ENCODE measurements at places on chromosomes 16 and 17.
A peak's percentile ranks its signal among the peaks of the same experiment; 100 is the strongest.

- no peak for DNase-seq
These were observed 221.6 kb downstream of the FTO start for GRCh38 chr16:53925526-53925925.

- DNase-seq, result no peak
These were observed 152.4 kb downstream of the ABCC12 start for GRCh38 chr16:48003206-48003907.

GRCh38 chr17:81193470-81194224, 27.6 kb upstream of the AATK start:
- no peak for DNase-seq

GRCh38 chr17:15341385-15341849, at the start of gene TEKT3:
Gene TEKT3, minus strand, starts transcription at chr17:15341597. Its CDS starts 10,012 bp downstream, at chr17:15331585.
- peak; percentile 92 for DNase-seq

DNA sequence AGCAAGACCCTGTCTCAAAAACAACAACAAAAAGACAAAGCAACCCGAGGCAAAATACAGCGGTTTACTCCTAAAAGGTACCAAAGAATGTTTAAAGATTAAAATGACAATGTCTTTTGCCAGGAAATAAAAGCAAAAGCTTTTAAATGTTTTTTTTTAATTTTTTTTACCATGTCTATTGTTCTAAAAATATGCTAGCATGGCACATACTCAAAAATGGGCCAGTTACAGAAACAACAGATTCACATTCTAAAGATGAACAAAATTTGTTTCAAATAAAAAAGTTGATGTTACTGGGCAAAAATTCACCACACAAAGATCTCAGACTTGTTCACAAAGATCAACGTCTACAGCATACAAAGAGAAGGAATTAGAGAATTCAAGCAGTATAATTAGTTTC, 41.1 kb downstream of the CACNG1 start:
- DNase-seq, result no peak

- no peak for DNase-seq
These were observed 32.5 kb downstream of the MRPS23 start for GRCh38 chr17:57817299-57817698.

DNA sequence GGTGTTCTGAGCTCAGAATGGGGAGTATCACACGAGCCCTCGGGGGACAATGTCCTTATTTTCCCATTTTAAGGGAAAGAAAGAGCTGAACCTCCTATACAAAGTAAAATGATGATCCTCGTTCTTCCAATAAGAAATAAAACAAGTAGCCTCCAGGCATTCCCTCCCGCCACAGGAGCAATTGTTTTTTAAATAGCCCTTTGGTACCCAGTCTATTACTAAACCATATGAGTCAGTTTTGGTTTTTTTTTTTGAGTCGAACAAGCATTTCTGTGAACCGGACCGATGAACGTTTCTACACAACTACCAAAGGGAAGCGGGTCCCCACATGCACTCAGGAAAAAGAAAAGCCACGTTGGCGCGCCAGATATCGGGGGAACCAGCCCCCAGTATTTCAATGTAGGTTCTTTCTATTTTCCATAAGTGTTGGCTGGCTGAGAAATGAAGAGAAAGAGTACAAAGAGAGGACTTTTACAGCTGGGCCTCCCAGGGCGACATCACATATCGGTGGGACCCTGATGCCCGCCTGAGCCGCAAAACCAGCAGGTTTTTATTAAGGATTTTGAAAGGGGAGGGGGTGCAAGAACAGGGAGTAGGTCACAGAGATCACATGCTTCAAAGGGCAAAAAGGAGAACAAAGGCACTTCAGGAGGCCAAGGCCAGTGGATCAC, 3.8 kb upstream of the DCXR start:
- no peak for DNase-seq

DNA sequence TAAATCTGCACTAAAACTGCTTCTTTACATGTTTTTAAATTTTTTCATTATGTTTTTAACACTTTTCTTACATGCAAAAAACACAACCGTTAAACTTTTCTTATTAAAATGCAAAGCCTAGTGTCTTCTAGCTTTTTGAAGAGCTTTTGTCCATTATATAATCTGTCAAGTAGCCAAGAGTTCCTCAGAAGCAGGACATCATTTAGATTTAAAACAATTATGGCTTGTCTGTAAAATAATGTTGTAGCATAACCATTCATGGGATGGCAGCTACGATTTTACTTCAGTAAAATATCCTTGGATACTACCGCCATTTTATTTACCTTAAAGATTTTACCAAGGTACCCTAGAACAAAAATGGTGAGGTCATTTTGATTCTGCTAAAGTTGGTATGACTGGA, 2.8 kb downstream of the OMG start:
- no peak for DNase-seq

GRCh38 chr16:29804455-29805231, 1.7 kb upstream of the MAZ start:
- no peak for DNase-seq

DNA sequence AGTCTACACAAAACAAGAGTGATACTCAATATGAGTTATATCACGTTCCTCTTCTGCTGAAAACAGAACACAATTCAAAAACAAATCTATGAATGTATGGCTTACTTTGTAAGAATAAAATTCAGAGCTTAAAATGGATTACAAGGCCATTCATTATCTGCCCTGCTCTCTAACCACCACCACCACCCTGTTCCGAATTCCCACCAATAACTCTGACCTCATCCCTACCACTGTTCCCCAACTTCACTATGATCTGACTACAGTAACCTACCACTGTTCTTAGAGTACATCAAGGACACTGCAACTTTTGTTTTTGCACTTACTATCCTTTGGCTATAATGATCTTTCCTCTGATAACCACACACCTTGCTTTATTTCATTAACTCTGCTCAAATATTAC, 21.3 kb downstream of the FBXL20 start:
- DNase-seq, result no peak

DNA sequence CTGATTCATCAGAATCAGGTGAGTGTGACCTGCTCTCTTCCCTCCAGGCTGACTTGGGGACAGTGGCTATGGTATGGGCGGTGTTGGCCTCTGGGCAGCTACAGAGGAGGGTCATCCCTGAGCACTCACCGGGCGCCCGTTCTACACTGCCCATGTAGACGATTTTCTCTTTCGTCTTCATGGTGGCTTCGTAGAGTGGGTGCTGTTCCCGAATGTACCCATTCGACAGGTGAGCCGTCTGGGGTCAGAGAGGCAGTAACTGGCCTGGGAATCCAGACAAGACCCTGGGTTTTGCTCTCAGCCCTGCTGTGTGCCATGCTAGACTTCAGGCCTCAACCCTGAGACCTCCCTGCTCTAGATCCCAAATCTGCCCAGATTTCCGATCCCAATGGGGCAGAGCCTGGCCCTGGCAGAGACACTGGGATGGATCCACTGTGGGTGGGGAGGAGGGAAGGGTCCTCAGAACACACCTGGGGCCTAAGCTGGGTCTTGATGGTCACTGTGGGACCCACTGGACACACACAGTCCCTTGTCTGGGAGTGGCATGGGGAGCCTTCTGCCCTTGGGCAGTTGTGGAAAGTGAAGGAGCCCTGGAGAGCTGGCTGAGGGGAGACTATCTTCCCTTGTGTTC, 13.2 kb downstream of the USP6 start:
- no peak for DNase-seq

GRCh38 chr16:57823836-57824235, 21.5 kb upstream of the KIFC3 start:
- peak; percentile 52 for DNase-seq

DNA sequence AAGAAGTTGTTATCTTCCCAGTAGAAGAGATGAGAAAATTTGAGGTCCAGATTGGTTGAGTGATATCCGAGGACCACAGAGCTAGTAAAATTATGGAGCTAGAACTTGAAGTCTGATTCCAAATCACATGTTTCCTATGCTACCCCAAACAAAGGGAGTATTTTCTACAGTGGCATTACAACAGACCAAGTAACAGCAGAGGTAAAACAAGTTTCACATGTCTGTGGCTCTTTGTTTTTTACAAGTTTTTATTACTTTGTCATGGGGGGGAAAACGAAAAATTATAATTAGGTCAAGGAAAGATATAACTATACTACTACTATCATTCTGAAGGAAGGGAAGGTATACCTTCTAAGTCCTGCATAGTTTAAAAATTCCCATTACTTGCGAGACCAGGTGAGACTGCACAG, 49.4 kb downstream of the KANSL1 start:
- no peak for DNase-seq

DNA sequence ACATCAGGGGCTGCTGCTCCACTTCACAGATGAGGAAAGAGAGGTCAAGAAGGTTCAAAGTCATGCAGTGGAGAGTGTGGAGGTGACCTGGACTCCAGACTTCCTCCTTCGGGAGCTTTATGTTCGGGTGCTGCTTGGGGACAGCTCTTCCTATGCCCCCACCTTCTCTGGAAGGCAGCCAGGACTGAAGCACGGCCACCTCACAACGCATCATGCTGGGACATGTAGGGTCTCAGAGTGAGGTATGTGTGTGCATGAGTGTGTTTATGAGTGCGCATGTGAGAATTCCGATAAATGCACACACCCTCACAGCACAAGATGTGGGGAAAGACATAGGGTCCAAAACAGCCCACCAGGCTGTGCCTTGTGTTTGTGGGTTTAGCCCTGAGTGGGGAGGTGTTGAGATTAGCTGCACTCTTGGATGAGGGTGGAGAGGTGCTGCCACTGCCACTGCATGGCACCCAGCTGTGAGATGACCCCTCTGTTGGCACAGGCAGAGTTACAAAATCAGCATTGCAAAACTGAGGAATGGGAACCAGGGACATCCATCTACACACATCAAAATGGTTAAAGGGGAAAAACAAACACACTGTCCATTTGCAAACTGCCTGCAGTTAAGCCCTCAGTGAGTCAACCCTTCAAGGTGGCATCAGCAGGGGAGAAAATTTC, 367.4 kb downstream of the SEC14L1 start:
- DNase-seq, result no peak

GRCh38 chr17:76495663-76496400, 5.4 kb downstream of the RHBDF2 start:
- DNase-seq, result no peak

GRCh38 chr16:88678224-88678979, 7.9 kb downstream of the SNAI3 start:
- DNase-seq, result no peak

GRCh38 chr17:15648386-15648785, 28.9 kb upstream of the FBXW10B start:
- no peak for DNase-seq

DNA sequence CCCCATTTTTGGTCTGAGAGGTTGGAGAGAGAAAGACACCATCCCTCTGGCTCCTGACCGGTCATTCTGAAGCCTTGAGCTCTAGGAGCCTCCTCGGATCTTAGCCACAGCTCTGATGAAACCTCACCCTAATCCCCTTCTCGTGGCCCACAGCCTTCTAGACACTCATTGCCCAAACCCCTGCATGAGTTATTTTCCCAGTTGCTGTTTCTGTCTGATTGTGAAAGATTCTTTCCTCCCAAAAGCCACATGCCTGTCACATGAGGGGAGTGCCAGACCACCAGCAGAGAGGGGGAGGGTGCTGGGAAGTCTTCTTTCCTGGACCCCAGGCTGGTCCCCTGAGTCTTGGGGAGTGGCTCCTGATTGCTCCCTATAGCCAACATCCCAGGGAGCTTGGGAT, 17.6 kb upstream of the ABR start:
- no peak for DNase-seq

GRCh38 chr17:62816282-62816839, 8.2 kb upstream of the MARCHF10 start:
- no peak for DNase-seq

DNA sequence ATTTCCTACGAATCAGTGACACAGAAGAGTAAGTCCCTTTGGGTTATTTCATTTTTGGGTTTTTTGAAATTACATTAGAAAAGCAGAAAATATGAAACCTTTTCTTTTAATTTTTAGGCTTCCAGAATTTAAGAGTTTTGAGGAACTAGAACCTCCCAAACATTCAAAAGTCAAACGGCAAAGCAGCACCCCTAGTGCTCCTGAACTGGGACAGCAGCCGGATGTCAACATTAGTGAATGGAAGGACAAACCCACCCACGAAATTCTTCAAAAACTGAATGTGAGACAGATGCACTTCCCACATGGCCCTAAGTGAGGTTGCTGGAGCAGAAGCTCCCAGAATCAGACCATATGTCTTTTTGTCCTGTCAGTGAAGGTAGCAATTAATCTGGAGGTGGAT, 199.4 kb downstream of the PHKB start:
- no peak for DNase-seq

DNA sequence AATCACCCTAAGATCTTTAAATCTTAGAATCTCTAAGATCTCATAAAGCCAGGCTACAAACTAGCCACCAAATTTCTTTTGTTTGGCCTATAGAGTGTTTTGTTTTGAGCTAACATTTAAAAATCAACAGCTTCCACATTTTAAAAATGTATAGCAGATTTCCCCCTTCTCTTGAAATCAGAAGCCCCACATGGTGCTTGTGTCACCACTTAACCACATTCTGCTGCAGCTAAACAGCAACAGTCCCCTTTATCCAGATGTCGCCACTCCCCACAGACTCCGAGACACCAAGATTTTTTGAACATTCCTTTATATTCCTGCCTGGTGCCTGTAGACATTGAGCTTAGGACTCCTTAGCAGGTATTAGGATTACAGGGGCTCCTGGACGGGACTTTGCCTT, 16.0 kb downstream of the GUCY2D start:
- DNase-seq, result no peak

DNA sequence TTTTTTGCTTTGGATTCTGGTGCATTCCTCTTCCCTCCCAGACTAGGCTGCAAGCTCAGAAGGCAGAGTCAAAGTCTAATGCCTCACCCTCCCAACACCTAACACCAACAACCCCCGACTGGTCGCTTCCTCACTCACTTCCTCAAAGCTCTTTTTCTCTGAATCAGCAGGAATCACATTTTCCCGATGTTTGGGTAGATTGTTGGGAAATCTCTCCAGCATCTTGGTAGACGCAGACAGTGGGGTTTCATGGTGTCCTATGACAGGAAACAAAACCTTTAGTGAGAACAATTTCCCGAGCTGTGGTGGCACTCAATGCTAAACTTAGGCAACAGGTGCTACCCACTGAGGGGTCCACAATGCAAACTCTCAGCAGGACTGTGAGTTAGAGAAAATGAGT, 39.9 kb upstream of the ICAM2 start:
- DNase-seq, result no peak

GRCh38 chr17:63504261-63504660, 18.9 kb upstream of the KCNH6 start:
- DNase-seq, result no peak

- no peak for DNase-seq
These were observed 115.0 kb downstream of the DYNLRB2 start for GRCh38 chr16:80655751-80656150.

DNA sequence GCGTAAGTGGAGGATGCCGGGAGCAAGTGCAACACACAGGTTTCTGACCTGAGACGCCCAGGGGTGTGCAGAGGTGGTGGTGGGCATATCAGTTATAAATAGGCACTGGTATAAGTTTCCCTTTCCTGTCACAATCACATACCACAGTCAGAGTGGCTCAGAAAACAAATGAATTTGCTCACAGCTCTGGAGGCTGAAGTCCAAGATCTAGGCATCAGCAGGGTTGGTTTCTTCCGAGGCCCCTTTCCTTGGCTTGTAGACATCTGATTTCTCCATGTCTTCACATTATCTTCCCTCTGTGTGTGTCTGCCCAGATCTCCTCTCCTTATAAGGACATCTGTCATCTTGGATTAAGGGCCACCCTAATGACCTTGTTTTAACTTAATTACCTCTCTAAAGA, 250.5 kb upstream of the TNRC6C start:
- DNase-seq, result no peak

- no peak for DNase-seq
These were observed 37.7 kb downstream of the GP2 start for GRCh38 chr16:20289571-20289970.

- DNase-seq, result no peak
These were observed 16.2 kb downstream of the KIF19 start for GRCh38 chr17:74342224-74342623.

- DNase-seq, result no peak
These were observed 10.8 kb downstream of the SSH2 start for GRCh38 chr17:29918922-29919856.
